HFF-Myc (cell line): ENCODE measurements at places on chromosomes 12 and 14.
A peak's percentile ranks its signal among the peaks of the same experiment; 100 is the strongest.

DNA sequence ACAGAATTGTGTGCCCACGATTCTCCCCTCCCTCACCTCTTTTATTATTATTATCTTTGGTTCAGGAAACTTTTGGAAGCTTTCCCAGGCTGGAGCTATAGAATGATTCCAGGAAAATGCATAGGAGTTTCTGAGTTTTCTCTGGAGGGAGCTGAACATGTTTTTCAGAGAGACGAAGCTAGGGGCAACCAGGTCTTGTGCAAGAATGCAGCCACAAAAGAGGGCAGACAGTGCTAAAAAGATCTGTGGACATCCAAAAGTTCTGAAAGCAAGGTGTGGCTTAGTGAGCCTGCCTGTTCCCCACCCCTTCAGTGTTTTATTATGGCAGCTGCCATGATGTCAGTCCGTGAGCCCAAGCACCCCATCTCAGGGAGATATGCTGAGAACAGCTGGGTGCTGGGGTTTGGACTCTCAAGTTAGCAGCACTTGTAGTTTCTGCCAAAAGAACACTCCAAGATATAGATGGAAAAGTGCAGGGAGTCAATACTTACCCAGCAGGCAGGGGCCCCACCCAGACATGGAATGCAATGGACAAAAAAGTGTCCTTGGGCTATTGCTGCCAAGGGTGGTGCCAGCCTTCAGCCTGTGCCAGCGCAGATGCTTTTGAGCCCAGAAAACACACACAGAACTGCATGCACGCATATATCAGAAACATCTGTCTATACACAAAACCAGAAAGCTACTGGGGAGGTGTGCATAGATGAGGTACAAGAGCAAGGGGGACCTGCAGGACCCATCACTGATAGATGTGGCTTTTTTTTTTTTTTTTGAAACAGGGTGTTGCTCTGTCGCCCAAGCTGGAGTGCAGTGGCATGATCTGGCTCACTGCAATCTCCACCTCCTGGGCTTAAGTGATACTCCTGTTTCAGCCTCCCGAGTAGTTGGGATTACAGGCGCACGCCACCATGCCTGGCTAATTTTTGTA lies 17.0 kb upstream of the IRF2BPL start:
- DNase-seq, result no peak

GRCh38 chr12:105020241-105020962 lies 34.3 kb downstream of the NOPCHAP1 start:
- DNase-seq, result no peak

GRCh38 chr12:1792406-1792805 lies 28.0 kb upstream of the LRTM2 start:
- no peak for DNase-seq

DNA sequence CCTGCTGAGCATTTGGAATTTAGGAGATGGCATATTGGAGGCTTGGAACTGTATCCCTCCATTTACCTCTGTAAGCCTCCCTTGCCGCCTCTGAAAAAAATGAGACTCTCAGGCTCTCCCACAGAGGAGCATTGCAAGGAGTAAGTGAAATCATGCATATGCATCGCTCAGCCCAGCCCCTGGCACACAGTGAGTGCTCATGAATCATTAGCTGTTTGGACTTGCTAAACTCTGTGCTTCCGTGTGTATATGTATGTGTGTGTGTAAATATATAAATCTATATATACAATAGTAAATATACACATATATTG lies 17.1 kb upstream of the TBX3 start:
- DNase-seq, result no peak

DNA sequence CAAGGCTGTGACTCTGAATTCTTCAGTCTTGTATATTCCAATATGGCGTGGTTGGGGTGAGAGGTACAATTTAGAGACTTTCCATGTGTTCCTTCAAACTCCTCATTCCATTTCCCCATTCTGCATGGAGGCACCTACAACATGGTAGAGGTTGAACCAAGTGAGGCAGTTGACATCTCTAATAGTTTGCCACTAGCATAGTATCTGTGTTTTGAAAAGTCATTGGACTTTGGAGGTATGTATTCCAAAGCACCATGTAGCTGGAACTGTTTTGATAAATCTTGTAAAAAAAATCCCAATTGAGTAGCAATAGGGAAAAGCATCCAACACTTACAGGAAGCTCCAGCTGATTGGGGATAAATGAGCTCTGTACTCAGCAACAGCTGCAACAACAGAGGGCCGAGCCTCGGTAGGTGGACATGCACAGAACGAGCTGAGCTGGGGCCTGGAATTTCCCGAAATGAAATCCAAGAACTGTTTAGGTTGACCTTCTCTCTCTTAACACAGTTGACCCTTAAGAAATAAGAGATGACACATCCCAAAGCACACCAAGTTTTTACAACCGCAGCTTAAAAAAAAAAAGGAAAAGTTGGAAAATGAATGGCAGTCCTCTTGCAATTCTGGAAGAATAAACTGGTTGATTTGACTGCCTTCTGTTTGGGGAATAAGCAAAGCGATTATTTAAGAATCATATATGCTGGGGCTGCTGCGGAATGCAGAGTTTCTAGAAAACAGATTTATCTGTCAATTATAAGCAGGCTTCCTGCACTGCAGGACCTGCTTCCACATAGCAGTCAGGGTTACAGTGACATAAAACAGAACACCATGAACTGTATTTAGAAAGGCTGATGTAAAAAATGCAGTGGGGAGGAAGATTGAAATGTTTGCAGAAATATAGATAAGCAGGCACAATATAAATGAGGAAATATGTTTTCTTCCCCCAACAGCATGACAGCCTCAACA lies 194.6 kb upstream of the KRR1 start:
- DNase-seq, result peak; percentile 95

DNA sequence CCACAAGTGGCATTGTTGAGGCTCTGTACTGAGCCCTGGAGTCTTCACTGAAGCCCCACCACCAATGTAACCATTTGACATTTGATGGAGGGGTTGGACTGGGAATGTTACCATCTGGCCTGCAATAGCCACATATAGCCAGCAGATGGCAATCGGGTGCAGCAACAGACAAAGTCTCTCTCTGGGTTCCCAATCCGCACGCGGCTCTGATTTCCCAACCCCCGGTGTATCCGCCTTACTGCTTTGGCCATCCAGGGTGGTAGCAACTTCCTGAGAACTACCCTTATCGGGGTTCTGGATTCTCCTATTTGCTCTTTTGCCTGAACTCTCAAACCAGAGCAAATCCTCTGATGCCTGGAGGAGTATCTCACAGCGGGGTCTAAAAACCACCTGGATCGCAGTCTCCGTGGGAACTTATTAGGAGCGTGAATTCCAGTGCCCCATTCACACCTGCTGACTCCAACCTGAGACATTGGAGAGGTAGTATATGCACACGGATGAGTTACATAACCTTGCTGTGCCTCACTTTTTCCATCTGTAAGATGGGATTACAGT lies 14.2 kb downstream of the VRTN start:
- peak; percentile 45 for DNase-seq

- DNase-seq, result no peak
Measured at GRCh38 chr12:99131751-99132199, 486.7 kb downstream of the APAF1 start.

DNA sequence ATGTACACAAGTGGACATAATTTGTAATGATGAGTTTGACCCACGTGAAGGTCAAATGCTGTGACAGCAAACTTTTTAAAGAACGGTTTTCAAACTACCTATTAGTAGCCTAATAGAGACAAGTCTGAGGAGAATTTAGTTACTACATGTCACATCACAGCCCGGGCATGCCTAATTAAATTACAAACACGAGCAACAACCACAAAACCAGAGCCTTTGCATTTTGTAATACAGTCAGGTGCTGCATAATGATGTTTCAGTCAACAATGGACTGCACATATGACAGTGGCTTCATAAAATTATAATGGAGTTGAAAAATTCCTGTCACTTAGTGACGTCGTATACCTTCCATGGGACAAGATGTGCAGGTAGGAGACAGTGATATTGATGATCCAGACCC lies 274.5 kb downstream of the DACT1 start:
- DNase-seq, result no peak

GRCh38 chr12:98422812-98423211 lies 92.6 kb upstream of the TMPO start:
- DNase-seq, result no peak

DNA sequence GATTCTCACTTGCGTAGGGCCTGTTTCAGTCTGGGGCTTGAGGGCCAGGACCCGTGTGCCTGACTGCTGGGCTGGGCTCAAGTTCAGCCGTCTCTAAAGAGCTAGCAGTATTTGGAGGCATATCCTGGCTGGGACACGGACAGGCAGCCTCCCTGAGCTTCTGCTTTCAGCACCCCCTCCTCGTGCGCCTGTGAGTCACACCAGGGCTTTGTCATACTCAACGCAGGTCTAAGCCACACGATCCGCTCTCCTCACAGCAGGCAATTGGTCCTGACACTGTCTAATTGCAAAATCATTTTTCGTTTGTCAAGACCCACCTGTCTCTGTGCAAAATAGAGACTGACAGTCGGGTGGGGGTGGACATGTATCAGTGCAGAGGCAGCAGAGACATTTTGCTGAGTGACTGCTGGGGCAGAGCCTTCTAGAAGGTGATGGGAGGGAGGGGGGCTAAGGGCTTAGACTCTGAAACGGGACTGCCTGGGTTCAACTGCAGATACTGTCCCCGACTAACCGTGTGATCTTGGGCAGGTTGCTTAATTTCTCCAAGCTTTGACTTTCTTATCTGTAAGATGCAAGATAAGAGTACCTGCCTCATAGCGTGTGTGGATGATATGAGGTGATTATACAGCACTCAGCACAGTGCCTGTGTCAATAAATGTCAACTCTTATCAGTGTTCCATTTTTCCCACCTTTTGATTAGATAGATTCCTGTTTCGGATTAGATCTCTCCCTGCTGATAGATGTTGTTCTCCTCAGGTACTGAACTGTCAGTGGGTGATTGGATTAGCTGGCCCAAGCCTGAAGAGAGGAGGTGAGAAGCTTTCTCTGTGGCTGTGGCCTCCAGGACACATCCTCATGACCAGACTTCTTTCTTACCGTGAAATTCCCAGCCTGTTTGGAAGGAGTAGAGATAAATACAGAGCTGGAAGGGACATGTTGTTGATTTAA lies 53.1 kb downstream of the KCNA1 start:
- no peak for DNase-seq

GRCh38 chr12:5191803-5192538 lies 148.3 kb downstream of the KCNA5 start:
- no peak for DNase-seq

GRCh38 chr14:40447017-40447416 lies 1014.8 kb upstream of the FBXO33 start:
- no peak for DNase-seq

- no peak for DNase-seq
Measured at GRCh38 chr12:94286583-94287244, 138.3 kb downstream of the PLXNC1 start.

GRCh38 chr12:12263909-12264308 lies 2.9 kb downstream of the LRP6 start:
- DNase-seq, result no peak

DNA sequence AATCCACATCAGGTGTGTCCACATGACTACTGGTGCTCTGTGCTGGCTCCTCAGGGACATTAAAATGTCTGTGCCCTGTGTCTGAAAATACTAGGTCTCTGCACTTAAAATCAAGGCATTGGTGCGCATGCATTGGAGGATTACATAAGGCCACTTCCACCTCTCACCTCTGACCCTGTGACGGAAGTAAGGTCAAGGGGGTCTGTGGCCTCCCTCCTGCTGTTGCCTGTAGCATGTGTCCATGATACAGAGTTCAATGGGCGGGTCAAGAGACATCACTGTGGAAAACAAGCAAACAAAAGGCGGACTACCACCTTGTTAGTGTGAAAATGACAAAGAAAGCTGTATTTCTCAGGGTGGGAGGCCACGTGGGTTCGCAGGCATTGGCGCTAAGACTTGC lies 208.6 kb upstream of the PWP1 start:
- DNase-seq, result no peak

DNA sequence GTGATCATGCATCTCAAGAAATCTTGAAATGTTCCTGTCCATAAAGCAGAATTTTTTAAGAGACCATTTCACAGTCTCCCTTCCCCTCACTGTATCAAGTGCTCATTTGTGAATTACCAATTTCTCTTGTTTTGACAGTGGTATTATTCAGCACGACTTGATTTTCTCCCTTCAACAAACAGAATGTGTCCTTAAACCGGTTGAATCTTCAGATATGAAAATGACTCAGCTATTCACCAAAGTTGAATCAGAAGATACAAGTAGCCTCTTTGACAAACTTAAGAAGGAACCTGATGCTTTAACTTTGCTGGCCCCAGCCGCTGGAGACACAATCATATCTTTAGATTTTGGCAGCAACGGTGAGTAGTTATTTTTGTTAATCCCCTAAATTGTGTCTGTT lies 25.5 kb upstream of the SNAPC1 start:
- DNase-seq, result no peak

GRCh38 chr14:61321385-61322010 lies at the start of gene PRKCH:
TSS of gene PRKCH (plus strand) at chr14:61321579. CDS start at chr14:61322102, 523 bp downstream.
- DNase-seq, result no peak

DNA sequence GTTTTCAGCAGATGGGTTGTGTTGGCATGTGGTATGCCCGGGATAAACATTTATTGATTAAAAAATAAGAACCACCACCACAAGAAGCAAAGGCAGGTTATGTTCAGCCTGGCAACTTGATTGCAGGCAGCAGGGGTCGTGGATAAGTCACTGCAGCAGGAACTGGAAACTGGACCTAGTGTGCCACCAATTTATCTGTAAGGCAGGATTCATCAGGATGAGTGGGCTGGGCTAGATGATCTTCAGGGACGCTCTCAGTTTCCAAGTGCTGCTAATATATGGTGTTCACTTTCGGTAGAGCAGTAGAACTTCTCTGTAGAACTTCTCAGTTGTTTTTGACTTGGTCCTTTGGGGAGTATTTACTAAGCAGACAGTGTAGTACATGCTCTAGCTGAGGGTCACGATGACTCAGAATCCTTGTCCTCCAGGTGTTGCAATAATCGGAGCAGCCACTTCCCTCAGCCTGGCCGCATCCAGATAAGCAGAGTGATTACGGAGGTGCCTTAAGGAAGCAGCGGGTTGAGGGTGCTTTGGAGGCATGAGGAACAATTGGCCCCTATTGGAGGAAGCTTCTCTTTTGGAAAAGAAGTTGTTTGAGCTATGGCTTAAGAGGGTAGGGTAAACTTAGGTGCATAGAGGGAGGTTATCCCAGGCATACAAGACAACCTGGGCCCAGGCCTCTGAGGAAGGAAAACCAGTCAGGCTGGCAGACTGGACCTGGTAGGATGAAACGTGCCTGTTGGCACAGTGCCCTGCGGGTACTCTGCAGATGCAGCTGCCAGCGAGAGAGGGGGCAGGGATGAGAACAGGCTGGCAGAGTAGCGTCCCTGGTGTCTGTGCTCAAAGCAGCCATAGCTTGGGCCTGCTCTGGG lies 104.0 kb downstream of the GPR135 start:
- no peak for DNase-seq

DNA sequence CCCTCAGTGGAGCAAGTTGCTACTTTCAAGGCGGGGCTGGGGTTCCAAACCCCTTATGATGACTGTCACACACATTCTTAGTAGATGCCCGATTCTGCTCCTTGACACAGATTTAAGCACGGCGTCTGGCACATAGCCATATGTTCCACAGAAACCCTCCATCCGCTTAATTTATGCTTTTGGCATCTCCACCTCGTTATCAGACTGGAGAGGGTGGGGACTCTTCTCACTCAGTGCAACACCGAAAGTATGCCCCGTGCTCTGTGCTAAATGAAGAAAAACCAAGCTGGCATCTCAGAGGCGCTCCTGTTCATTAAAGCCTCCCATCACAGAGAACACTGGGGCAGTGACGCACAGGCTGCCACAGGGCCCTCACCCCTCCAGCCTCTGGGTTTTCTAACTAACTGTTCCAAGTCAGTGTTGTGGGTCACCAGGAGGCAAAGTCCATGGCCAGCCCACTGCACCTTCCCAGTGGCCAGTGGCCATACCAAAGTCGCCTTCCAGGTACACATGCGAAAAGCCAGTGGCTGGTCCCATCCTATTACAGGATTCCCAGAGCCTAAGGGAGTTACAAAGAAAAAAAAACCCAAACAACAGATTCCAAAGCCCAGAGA lies 27.3 kb downstream of the CCDC88C start:
- DNase-seq, result no peak
